ENCODE measurements at places on chromosomes 7 and 10.

GRCh38 chr10:62626079-62626478, 178.4 kb upstream of the ADO start:
- no peak for DNase-seq

DNA sequence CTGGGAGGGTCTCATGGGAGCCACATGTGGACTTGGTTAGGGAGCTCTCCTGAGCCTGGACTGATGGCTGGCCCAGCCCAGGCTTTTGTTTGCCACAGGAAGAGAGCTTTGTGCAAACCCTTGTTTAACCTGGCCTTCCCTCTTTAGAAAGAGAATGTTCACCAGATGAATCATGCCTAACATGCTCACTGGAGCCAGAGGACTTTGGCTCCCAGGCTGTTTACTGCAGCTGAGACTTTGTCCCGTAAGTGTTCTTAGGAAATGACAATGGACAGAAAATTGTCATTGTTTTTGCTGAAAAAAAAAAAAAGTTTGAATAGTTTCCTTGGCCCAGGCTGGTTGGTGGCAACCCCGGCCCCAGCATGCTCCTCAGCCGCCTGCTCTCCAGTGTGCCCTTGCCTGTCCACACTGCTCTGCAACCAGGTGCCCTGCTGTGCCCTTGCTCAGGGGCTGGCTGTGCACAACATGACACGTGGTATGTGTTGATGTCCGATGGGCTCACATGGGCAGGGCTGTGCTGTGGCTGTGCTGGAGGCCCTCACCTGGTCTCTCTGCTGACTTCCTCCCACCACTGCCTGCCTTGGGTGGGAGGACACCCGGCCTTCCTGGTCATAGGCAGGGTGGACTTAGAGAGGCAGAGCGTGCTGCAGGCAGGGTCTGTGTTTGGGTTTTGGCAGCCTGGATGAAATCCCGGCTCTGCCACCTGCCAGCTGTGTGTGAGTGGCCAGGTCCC, 215.3 kb upstream of the ZNF32 start:
- no peak for DNase-seq

DNA sequence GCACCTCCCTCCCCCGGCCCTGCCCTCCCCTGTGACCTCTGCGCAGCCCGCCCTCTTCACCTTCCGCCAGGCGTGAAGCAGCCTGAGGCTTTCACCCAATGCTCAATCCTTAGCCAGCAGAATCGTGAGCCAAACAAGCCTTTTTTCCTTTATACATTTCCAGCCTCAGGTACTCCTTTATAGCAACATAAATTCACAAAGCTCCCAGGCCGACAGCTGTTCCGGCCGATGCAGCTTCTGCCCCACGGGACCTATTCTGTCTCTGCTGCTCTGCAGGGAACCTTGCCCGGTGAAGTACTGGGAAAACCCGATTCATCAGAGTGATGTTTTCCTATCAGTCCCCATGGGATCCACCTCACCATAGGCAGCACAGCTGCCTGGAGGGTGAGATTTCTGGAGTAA, 87.4 kb downstream of the CHST15 start:
- no peak for DNase-seq

GRCh38 chr7:74032624-74033371, 4.8 kb downstream of the ELN start:
- DNase-seq, result no peak

DNA sequence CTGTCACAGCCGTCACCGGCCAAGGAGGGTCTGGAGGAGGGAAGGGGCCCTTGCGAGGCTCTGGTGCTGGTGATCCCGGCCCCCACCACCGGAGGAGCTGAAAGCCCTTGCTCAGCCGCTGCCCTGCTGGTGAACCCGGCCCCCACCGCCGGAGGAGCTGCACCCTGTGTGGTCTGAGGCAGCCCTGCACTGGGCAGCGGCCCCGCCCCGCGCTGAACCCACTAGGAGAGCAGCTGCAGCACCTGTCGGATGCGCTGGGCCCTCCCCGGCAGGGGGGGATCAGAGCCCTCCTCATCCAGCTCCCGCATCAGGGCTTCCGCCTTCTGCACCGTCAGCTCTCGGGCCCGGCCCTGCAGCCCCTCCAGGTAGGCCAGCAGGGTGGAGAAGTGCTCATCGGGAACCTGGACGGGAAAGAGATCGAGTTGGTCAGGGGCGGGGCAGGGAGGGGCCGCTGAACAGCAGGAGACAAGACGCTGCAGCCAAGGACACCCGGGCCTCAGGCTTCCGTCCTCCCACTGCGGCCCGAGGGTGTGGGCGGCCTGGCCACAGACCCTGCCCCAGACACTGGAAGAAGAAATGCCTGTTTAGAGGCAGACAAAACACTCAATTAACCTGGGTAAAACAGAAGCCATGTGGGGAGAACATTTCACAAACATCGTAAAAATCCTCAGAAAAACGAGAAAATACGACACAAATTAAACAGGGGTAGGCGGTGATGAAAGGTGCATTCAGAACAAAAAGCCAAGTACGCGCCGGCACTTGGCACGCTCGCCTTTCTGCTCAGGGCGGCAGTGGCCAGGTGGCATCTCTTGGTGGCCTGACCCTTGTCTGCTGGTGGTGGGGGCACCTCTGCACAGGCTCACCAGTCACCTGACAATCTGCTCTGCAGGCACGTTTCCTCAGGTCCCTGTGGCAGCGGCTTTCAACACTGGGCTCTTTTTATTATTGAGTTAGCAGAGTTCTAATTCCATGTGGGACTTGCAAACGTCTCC, 14.7 kb downstream of the CYP2W1 start:
- no peak for DNase-seq

DNA sequence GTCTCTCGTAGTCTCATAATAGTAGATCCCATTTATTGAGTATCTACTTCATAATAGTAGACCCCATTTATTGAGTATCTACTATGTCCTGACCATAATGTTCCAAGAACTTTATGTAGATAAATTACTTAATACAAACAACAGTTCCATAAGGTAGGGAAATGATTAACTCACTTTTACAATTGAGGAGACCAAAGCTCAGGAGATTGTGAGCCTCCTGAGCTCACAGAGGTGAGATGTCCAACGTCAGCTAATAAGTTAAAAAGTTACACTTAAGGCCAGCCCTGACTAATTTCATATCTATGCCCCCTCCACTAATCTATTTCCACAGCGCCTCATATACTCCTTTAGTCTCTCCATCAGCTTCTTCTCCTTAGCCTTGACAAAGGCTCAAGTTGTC, 17.5 kb upstream of the GGCT start:
- no peak for DNase-seq

DNA sequence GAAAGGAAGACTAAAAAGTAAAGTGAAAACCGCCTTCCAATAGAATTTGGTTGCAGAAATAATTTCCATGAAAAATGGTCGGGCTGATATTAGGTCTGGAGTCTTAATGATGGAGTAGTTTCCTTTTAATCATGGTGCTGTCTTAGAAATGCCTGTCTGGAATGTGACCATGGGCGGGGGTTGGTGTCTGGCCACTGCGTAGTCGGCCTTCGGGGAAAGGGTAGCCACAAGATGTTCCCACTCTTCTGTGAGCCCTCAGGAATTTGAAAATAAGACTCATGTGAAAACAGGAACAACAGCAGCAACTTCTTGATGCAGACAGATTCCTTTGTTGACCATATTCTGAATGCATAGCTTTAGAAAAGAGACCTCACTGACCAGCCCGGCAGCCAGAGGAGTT, 176.8 kb downstream of the KIAA1217 start:
- DNase-seq, result no peak

GRCh38 chr7:70738151-70738885, 393.6 kb upstream of the GALNT17 start:
- DNase-seq, result no peak

DNA sequence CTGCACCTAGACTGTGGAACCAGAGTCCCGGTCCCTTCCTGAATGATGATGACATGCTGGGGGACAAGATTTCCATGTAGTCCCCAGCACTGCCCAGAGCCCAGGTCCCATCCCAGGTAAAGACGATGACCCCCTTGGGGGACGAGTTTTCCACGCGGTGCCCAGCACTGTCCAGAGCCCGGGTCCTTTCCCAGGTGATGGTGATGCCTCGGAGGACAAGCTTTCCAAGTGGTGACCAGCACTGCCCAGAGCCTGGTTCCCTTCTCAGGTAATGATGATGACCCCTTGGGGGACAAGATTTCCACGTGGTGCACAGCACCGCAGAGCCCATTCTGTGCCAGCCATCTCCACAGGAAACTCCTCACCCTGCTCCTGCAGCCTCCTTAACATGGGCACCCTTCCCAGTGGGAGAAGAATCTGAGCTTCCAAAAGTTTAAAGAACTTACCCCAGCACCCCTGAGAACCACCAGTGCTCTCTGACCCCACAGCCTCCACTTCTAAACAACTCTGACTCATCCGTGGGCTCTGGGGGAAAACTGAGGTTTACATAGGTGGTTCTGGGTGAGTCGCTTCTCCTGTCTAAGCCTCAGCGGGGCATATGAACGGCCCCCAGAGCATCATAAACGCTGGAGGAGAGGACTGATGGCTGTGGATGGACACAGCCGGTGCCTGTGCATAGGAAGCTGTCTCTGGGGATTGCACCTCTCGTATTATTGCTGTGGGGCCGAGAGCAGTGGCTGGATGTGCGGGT, 233.2 kb downstream of the TCERG1L start:
- no peak for DNase-seq

DNA sequence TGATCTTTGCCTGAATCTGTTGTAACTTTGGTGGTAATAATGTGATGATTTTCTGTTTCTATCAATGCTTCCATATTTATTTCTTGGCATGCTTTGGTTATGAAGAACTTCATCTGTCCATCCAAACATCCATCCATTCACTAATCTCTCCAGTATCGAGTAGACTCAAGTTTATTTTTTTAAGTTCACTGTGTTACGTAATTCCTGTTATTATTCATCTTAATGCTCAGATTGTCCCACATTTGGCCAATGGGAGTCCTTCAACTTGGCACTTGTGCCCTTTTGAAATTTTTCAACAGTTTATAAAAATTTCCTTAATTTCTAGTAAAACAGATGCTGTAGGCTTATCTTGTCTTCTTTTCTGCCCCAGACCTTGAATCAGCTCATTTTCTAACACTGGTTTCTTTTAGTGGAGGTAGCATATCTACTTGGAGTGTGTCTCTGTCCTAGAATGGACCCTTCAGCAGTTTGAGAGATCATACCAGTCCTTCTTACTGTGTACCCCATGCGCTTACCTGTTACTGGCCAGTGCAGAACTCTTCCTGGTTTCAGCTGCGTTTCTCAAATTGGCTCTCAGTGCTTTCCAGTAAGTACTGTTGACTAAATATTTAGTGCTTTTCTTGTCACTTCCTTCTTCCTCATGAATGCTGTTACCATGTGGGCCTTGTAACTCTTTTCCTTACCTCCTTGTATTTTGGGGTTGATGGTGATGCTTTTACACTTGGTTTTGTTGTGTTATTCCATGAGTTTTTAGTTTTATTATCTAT, 100.8 kb downstream of the MLLT10 start:
- no peak for DNase-seq

GRCh38 chr7:7639847-7640220, 718 bp upstream of the UMAD1 start:
- DNase-seq, result no peak

DNA sequence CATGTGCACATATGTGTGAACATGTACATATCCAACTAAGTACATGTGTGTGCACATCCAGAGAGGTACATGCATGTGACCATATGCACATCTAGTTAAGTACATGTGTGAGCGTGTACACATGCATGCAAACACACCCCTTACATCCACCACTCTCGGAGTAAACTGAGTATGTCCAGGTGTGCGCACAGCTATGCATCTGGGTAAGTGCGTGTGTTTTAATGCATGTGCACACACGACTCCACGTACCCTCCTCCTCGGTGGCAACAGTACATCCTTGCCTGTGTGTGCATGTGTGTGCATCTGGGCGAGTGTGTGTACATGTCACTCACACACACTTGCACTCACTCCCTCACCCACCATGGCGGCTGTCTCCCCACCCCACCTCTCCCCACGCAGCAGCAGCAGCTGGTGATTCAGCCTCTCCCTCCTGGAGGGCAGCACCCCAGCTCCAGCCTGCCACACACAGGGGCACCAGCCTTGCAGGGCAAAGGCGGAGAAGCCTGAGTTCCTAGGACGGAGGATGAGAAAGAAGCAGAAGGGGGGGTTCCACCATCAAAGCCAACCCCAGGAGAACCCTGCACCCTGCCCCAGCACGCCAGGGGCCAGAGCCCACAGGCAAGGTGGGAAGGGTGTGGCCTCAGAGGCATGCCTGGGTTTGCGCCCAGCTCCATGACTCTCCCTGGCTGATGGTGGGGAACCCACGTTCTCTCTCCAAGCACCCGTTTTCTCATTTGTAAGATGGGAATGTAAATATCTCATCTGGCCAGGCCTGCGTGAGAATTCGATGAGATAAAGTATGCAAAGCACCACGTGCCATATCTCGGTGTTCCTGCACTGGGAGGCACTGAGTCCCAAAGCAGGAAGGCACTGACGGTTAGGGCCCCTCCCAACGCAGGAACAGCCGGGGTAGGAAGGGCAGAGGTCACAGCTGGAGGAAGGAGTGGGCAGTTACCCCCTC, 27.7 kb upstream of the DNAAF5 start:
- no peak for DNase-seq

DNA sequence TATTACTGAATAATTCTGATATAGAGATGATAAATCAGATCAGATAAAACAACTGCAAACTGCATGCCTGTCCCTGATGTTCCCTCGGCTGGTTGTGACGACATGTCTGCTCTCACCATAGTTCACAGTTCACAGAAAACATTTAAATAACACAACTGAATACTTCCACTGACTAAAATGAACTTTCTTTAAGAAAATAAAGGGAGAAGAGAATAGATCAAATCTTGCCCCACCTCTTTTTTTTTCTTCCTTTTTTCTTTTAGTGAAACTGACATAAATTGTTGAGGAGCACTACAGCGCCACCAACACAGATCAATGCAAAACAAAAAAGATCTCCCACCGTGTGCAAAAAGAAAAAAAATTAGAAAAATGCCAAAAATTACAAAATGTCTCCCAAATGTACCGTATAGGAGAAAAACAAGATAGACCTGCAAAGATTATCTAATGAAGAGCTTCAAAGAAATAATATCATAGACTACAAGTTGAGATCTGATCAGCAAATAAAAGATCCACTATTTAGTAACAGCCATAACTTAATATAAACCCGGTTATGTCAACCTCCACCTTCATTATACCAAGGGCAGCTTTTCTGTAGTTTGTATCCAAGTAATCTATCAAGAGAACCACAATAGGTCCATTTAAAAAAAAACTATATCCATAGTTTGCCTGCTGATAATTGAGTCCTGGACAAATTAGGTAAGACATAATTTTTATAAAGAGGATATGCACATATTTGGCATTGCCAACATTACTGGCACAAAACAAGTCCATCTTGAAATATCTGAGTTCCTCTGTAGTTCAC, 30.7 kb upstream of the EPC1 start:
- no peak for DNase-seq

- DNase-seq, result no peak
Observed at GRCh38 chr10:23779301-23779700, 340.4 kb downstream of the OTUD1 start.

- no peak for DNase-seq
Observed at GRCh38 chr10:115829521-115830205, 443.3 kb downstream of the GFRA1 start.

Measured in stimulated activated CD8-positive, alpha-beta memory T cell treated with anti-CD3 and anti-CD28 coated beads, Interleukin-15, amount 100 ng/mL, for 4 hours (primary cell).